ENCODE measurements at places on chromosomes 16 and 17.

DNA sequence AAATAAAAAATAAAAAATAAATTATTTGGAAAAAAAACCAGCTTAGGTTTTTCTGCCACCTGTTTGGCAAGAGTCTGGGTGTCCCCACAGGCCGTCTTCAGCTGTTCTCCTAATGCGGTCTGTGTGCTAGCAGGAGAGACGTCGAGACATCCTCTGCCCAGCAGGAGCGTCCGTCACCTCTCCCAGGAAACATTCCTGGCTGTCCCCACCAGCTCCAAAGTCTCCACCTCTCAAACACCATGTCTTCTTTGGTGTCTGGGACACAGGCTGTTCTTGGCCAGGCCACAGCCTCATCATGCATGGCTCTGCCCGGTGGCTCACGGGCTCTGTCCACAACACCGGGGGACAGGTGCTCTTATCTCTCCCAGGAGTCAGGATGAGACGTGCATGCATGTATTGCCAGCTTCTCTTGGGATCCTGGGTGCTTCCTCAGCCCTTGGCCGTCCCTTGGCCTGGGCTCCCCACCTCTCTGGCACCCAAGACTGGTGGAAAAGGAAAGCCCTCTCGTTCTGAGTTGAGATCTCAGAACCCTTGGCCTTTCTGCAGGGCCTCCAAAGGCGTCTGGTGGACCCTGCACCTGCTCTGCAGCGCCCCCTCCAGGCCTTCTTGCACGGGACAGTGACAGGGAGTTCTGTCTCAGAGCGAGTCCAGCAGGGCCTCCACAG is 84.9 kb upstream of the CBX4 start:
- no peak for DNase-seq

DNA sequence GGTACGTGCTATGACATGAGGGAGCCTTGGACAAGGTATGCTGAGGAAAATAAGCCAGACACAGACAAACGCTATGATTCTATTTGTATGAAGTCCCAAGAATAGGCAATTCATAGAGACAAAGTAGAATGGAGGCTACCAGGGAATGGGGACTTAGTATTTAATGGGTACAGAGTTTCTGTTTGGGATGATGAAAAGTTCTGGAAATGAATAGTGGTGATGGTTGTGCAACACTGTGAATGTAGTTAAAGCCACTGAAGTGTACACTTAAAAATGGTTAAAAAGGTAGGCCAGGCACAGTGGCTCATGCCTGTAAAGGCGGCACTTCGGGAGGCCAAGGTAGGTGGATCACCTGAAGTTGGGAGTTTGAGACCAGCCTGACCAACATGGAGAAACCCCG is 3.3 kb downstream of the PRPSAP1 start:
- no peak for DNase-seq

GRCh38 chr17:61479493-61480413 is 27.5 kb downstream of the TBX4 start:
- DNase-seq, result no peak

DNA sequence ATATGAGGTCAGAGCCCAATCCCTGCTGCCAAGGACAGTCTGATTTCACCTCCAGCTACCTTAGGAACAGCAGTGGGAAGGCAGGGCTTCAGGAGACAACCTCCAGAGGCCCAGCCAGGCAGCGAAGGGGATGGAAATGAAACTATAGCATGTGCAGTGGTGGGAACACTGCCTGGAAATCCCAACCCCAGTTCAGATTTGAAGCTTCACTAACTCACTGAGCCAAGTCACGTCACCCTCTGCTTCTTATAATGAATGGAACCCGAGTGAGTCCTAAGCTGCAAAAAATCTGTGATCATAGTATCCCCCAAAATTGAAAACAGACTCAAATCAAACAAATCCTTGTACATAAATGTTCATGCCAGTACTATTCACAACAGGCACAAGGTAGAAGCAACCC is 36.0 kb upstream of the SLC39A11 start:
- DNase-seq, result no peak

DNA sequence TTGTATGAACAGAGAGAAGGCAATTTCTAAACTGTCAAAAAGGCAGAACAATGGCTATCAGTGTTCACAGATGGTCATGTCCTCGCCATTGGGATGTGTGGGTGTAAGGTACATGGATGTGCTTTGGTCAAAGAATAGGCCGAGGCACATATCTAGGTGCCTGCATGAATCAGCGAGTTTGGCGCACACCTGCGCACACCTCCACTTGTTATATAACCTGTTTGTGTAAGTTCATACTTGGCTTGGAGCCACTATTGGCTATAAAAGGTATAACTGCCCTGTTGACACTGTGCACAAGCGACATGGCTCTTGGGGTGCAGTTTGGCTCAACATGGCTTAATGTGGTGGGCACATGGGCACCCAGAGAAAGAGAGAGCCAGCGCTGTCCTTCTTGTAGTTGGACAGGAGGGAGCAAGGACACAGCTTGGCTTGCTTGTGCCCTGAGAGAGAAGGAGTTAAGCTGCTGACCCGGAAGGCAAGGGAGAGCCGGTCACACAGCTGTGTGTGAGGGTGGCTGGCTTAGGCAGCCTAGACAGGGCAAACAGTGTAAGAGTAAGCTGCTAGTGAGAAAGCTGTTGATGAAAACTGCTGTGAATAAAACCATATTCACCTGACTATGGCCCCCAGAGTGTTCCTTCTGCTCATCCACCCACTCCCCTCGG is 499.1 kb downstream of the KCNJ2 start:
- DNase-seq, result no peak

GRCh38 chr17:30576326-30576861 is 99.2 kb downstream of the GOSR1 start:
- DNase-seq, result no peak

DNA sequence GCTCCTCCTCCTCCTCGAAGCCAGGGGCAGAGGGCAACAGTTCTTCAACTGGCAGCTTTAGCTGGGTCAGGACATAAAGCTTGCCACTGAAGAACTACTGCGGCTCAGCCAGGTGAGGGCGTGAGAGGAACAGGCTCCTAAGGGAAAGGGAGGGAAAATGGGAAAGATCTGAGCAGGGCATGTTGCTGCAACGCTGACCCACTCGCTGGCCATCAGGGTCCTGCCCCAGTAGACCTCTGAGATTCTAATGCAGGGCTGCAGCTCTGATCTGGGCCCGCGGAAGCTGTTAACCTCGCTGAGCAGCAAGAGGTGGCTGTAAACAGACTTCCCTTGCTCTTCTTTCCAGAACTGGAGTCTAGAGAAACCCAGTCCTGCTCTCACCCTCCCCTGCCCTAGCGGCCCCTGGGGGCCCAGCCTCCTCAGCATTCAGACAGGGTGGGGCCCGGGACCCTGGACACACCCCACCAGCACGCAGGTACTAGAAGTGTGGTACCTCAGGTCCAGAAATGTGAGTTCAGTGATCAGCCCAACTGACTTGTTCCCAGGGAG is 3.8 kb upstream of the TLCD2 start:
- DNase-seq, result no peak

- no peak for DNase-seq
These were observed 14.7 kb upstream of the SLX4 start for GRCh38 chr16:3625911-3626732.

DNA sequence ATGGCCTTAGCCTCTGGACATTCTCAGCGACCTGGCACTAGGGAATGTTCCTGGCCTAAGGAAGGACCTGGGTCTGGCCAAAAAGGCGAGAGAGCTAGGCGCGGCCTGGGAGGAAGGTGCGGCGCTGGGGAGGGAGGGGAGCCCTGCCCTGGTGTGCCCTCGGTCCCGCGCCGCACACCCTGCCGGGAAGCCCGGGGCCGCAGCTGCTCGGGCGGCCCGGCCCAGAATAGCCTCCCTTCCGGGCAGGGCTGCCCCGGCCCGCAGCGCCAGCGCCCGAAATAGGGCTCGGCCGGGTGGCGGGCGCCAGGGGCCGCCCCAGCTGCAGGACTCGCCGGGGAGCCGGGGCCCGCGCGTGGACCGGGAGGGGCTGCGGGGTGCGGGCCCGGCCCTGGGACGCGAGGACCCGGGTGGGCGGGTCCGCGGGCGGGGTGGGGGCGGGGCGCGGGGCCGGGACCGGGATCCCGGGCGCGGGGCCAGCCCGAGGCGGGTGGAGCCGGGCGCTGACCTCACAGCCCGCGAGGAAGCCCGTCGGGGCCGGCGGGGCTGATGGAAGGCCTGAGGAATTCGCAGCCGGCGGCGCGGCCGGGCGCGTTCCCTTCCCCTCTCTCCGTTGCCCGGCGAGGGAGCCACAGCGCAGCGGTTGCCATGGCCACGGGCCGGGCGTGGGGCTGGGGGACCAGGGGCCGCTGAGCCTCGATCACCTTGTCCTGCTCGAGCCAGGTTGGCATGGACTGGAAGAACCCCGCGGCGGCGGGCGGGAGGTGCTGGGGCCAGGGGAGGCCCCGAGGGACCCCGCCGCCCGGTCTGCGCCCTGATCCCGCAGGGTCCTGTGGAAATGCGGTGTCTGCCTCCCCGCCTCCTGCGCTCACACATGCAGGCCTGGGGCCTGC is 18.1 kb downstream of the SOCS3 start:
- DNase-seq, result no peak

- DNase-seq, result no peak
These were observed 30.7 kb upstream of the CDRT4 start for GRCh38 chr17:15498107-15498506.

GRCh38 chr16:4690946-4691665 is 2.3 kb upstream of the NUDT16L1 start:
- DNase-seq, result no peak

- DNase-seq, result no peak
These were observed 14.3 kb downstream of the ZP2 start for GRCh38 chr16:21197112-21197511.

All from NCI-H1105 (cell line).